Brain (organoid and tissue), 16 donors: ENCODE measurements at places on chromosomes 11 and 22.

DNA sequence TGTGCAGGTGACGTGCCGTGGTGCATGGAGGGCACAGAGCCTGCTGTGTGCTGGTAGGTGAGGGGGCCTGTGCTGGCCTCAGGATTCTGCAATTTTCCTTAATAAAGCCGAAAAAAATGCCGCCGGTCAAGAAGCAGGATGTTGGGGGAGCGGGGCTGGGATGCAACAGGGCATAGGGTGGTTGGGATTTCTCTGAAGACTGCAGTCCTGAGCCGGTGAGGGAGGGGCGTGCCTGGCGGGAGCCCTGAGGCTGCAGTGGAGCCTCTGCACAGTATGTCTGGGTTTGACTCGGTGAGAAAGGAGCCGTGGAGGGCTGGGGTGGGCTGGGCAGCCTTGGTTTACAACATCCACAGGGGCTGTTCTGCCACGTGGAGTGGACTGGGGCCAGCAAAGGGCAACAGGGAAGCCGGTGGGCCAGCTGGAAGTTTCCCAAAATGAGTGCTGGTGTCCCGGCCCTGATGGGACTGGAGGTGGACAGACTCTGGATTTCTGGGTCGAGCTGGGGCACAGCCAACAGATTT lies 1.3 kb downstream of the CDHR5 start:
- no peak for DNase-seq

- DNase-seq: no peak
Measured at GRCh38 chr11:115693002-115693401, 188.8 kb upstream of the CADM1 start.

DNA sequence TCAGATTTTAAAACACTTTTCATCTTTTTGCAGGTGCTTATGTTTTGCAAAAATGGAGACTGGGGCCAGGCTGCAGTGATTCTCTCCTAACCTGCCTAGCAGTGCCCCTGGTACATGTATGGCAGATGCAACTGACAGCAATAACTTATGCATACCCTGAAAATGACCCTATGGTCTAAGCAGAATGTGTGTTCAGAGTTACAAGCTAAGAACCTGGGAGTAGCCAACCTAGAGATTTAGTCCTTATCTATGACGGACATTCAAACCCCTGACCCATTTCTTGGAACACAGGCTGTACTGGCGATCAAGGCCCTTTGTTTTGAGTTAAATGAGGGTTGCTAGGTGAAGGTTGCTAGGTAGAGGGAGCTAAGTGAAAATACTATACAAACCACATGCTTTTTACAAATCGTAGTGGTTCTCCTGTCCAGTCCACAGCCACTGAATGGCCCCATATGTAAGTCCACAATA lies 184.9 kb upstream of the SESN3 start:
- no peak for DNase-seq

DNA sequence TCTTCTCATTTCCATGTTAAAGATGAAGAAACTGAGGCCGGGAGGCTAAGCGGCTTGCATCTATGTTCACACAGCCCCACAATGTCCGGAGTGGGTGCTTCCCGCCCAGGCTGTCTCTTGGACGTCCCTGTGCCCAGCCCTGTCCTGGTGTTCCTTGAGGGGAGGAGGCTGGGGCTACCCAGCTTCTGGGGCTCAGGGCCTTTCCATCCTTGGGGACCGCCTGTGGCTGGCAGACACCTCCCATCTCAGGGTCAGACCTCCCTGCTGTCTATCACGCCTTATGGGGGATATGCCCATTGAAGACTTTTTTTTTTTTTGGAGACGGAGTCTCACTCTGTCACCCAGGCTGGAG lies 95.5 kb downstream of the WNT7B start:
- DNase-seq: no peak

- no peak for DNase-seq
Measured at GRCh38 chr11:64919627-64920026, 2.6 kb upstream of the ATG2A start.

GRCh38 chr11:44011797-44012196 lies 36.0 kb upstream of the ACCSL start:
- DNase-seq: no peak

- no peak for DNase-seq
Measured at GRCh38 chr11:15613789-15614188, 499.1 kb downstream of the INSC start.

- DNase-seq: no peak
Measured at GRCh38 chr11:97722721-97723120, 1298.0 kb upstream of the CNTN5 start.

DNA sequence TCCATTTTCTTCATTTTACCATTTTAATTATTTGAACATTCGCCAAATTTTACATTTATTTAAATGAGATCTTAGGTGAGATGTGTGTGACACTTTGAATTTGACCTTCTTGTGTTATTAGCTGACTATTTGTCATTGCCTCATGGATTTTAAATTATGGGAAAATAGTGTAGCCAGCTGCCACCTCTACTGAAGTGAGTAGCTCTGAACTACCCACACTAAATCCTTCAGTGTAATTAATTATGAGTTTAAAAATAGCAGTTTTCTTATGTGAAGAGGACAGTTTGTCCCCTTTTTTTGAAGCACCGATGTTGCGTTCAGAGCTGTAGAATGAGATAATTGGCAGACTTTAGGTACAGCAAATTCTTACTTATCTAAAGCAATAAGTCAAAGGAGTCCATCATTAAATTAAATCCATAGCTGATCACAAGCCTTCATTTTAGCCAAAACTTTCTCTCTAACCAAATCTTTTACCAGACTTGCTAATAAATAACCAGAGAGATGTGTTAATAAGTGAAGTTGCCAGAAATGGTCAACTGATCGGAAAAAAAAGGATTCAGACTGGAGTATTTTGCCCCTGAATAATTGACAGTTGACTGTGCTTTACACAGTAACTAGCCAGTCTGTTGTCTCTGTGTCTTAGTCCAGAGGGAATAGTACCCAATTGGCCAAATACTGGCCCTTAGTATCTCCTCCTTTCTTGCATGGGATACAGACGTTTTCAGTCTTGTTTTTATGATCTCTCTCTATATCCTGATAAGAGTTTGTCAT lies 75.0 kb downstream of the ZC3H12C start:
- DNase-seq: no peak

DNA sequence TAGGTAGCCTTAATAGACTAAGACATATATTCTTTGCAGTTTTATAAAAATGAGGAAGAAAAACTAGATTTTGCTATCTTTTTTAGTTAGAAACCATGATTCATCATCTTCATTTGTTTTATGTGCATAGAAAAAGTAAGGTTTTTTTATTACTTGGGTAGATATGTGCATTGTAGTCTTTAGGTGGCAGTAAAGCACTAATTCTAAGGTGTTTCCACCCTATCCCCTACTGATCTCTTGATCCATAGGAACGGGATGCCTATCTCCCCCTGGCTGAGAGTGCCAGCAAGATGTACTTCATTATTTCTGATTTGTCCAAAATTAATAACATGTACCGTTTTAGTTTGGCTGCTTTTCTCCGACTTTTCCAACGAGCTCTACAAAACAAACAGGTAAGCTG lies 148.1 kb downstream of the DYNC2H1 start:
- DNase-seq: peak; percentile 44

GRCh38 chr22:40727070-40727963 lies 48.0 kb downstream of the MCHR1 start:
- peak; percentile 60 for DNase-seq
